GM23248 (cell line): ENCODE measurements at places on chromosomes 12 and 14. TPM values are rescaled to one million over a fixed set of nuclear protein-coding genes. Genes with fewer than 3 reads are reported as not detected.

The ACACB gene
- total RNA-seq, result 1.0 and 4.1 TPM in 2 replicates

The CLEC6A gene
- not detected in 2 replicates for total RNA-seq

The SERPINA12 gene
- total RNA-seq, result not detected in 2 replicates

The PIANP gene
- 0.11 TPM in 1 of 2 replicates, not detected in the other for total RNA-seq

The TAS2R43 gene
- 0.63 TPM in 1 of 2 replicates, not detected in the other for total RNA-seq
